ENCODE measurements at places on chromosomes 5 and 9. TPM values are rescaled to one million over a fixed set of nuclear protein-coding genes. Genes with fewer than 3 reads are reported as not detected.
A peak's percentile ranks its signal among the peaks of the same experiment; 100 is the strongest.

Gene SPATA31D4
- total RNA-seq: not detected

Gene INPP5E
- total RNA-seq: 13.1 TPM

Gene UBE2D2
- 95.8 TPM for total RNA-seq

Gene BTNL3
- total RNA-seq: 2.4 TPM

Gene IRX1
- total RNA-seq: not detected

Gene CDC20B
- not detected for total RNA-seq

Gene LHX6
- total RNA-seq: not detected

- no peaks in the 10 kb centered on the region for H3K27me3 ChIP-seq
- no peak overlapping the region for H3K27ac ChIP-seq
- DNase-seq: no peak
These were observed 263.9 kb downstream of the SPOCK1 start for GRCh38 chr5:137234973-137235943.

DNA sequence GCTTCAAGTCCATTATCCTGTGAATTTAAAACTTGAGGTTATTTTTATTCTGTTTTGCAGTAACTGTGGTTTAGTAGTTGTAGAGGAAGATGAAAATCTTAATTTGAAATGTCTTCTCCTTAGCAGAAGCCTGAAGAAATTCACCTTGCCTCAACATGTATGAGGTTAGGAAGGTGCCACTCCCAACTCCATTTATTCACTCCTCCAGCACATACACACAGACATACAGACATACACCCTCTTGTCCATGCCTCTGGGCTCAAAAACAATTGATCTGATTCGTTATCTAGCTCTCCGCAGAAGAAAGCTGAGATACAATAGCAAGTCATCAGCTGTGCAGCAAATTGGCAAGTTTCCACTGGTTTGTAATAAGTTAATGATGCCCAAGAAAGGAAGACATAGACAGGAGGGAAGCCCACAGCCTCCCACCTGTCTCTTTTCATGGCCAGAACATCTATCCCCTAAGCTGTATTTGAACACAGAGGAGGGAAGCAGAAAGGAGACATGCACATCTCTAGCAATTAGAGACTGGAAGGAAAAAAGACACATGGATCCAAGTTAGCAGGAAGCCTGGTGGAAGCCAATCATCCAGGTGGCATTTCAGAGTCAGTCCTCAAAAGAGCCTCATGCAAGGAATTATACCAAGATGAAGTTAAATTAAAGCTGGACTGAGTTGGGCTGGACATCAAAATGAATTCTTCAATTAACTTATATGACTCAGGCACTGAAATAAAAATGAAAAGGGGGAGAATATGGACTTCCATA, 257.9 kb downstream of the ASTN2 start:
- no peak for DNase-seq
- H3K27ac ChIP-seq: no peak overlapping the region
- H3K4me3 ChIP-seq: no peak overlapping the region
- no peaks in the 10 kb centered on the region for H3K4me1 ChIP-seq

- no peak overlapping the region for H3K4me3 ChIP-seq
- no peak overlapping the region for H3K27ac ChIP-seq
- H3K27me3 ChIP-seq: no peaks in the 10 kb centered on the region
- no peaks in the 10 kb centered on the region for H3K4me1 ChIP-seq
These were observed 74.9 kb downstream of the NSUN2 start for GRCh38 chr5:6557807-6558575.

- no peak overlapping the region for H3K27ac ChIP-seq
- no peaks in the 10 kb centered on the region for H3K36me3 ChIP-seq
- no peak overlapping the region for H3K4me3 ChIP-seq
- DNase-seq: no peak
- H3K4me1 ChIP-seq: peaks cover 25% of the 10 kb centered on the region
These were observed 21.1 kb upstream of the EEIG1 start for GRCh38 chr9:128001779-128002298.

GRCh38 chr9:134267881-134268724, 58.2 kb upstream of the RXRA start:
- H3K36me3 ChIP-seq: no peaks in the 10 kb centered on the region
- peak overlapping the region; percentile 66 for H3K27ac ChIP-seq
- H3K4me1 ChIP-seq: peaks cover 23% of the 10 kb centered on the region
- peaks cover 28% of the 10 kb centered on the region for H3K27me3 ChIP-seq
- H3K4me3 ChIP-seq: no peak overlapping the region

DNA sequence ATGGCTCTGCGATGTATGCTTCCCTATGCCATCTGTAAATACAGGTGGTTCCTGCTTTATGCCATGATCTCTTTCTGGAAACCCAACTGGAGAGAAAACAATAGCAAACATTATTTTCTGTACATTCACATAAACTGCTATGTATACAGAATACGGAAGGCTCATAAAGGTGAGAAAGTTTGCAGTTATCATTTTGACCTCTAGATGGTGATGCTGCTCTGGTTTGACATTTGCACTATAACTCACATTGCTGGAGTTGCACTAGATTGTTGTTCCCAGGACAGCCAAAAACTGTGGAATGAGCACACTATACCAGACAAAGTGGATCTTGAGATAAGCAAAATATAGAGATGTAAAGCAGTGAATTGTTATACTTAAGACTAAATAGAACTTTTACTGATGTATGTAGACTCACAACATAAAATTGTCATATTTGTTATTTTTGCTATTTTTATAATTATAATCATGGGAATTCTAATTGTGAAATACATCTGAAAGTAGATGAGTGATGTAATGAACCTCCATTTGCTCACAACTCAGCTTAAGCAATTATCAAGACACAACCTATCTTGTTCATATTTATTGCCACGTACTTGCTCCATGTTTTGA, 246.5 kb downstream of the PTPRD start:
- no peaks in the 10 kb centered on the region for H3K36me3 ChIP-seq
- H3K4me1 ChIP-seq: no peaks in the 10 kb centered on the region
- H3K27me3 ChIP-seq: no peaks in the 10 kb centered on the region
- DNase-seq: no peak
- H3K4me3 ChIP-seq: no peak overlapping the region
- no peak overlapping the region for H3K27ac ChIP-seq

- no peak for DNase-seq
- no peak overlapping the region for H3K27ac ChIP-seq
- no peaks in the 10 kb centered on the region for H3K36me3 ChIP-seq
- H3K27me3 ChIP-seq: no peaks in the 10 kb centered on the region
- no peak overlapping the region for H3K4me3 ChIP-seq
- no peaks in the 10 kb centered on the region for H3K4me1 ChIP-seq
These were observed 69.0 kb upstream of the FST start for GRCh38 chr5:53411388-53411787.

- DNase-seq: no peak
- H3K36me3 ChIP-seq: no peaks in the 10 kb centered on the region
- H3K27me3 ChIP-seq: no peaks in the 10 kb centered on the region
- no peak overlapping the region for H3K27ac ChIP-seq
- no peak overlapping the region for H3K4me3 ChIP-seq
- H3K4me1 ChIP-seq: no peaks in the 10 kb centered on the region
These were observed 332.7 kb downstream of the PRDM9 start for GRCh38 chr5:23840083-23840482.

- no peaks in the 10 kb centered on the region for H3K36me3 ChIP-seq
- no peaks in the 10 kb centered on the region for H3K4me1 ChIP-seq
- DNase-seq: no peak
- H3K4me3 ChIP-seq: no peak overlapping the region
- no peak overlapping the region for H3K27ac ChIP-seq
These were observed 186.9 kb downstream of the GADD45G start for GRCh38 chr9:89791754-89792153.

DNA sequence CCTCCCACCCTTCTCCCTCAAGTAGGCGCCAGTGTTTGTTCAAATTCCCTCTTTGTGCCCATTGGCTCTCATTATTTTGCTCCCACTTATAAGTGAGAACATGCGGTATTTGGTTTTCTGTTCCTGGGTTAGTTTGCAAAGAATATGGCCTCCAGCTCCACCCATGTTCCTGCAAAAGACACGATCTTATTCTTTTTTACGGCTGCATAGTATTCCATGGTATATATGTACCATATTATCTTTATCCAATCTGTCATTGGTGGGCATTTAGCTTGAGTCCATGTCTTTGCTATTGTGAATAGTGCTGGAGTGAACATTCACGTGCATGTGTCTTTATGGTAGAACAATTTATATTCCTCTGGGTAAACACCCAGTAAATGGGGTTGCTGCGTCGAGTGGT, 63.0 kb upstream of the OTULINL start:
- H3K4me1 ChIP-seq: no peaks in the 10 kb centered on the region
- H3K36me3 ChIP-seq: no peaks in the 10 kb centered on the region
- no peak overlapping the region for H3K4me3 ChIP-seq
- DNase-seq: no peak
- H3K27me3 ChIP-seq: no peaks in the 10 kb centered on the region
- no peak overlapping the region for H3K27ac ChIP-seq

GRCh38 chr5:122170620-122171019, 41.3 kb downstream of the ZNF474 start:
- H3K27ac ChIP-seq: no peak overlapping the region
- no peak for DNase-seq
- no peak overlapping the region for H3K4me3 ChIP-seq
- H3K27me3 ChIP-seq: no peaks in the 10 kb centered on the region

DNA sequence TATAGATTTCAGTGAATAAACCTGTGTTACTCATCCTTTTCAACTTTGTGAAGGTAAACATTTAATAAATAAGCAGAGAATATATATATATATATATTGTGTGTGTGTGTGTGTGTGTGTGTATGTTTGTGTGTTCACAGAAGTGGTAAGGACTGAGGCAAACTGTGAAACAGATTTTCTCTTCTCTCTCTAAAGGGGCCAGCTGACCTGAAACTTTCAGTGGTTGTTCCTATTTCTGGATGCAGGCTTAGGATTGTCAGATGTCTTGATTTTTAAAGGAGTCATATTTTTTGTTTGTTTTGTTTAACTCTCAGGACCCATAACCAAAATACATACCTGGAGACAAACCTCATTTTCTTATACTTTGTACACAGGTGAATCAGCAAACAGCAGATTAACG, 714.9 kb upstream of the MEF2C start:
- no peaks in the 10 kb centered on the region for H3K36me3 ChIP-seq
- no peak overlapping the region for H3K27ac ChIP-seq
- no peaks in the 10 kb centered on the region for H3K4me1 ChIP-seq
- H3K27me3 ChIP-seq: no peaks in the 10 kb centered on the region
- no peak for DNase-seq

DNA sequence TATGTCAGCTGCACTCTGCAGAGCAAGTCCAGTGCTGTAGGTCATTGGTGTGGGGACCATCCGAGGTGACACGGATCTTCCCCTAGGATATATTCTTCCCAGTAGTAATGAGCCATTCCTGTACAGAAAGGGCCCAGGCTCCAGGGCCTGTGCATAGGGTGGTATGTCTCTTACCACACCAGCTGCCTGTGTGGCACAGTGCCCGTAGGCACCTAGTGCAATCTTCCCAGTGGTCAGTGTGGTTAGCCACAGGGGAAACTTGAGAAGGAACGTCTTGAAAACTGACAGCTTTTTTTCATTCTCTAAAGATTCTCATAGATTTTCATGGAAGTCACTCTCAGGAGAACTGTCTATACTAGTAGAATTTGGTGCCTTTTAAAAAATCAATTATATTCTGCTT, 39.8 kb downstream of the CYSTM1 start:
- H3K36me3 ChIP-seq: peaks cover 3% of the 10 kb centered on the region
- peaks cover 39% of the 10 kb centered on the region for H3K4me1 ChIP-seq
- no peak overlapping the region for H3K27ac ChIP-seq
- H3K27me3 ChIP-seq: no peaks in the 10 kb centered on the region

- peaks cover 35% of the 10 kb centered on the region for H3K27me3 ChIP-seq
- no peak overlapping the region for H3K4me3 ChIP-seq
- no peaks in the 10 kb centered on the region for H3K36me3 ChIP-seq
- no peak for DNase-seq
These were observed 29.4 kb downstream of the DBH start for GRCh38 chr9:133665535-133665934.

DNA sequence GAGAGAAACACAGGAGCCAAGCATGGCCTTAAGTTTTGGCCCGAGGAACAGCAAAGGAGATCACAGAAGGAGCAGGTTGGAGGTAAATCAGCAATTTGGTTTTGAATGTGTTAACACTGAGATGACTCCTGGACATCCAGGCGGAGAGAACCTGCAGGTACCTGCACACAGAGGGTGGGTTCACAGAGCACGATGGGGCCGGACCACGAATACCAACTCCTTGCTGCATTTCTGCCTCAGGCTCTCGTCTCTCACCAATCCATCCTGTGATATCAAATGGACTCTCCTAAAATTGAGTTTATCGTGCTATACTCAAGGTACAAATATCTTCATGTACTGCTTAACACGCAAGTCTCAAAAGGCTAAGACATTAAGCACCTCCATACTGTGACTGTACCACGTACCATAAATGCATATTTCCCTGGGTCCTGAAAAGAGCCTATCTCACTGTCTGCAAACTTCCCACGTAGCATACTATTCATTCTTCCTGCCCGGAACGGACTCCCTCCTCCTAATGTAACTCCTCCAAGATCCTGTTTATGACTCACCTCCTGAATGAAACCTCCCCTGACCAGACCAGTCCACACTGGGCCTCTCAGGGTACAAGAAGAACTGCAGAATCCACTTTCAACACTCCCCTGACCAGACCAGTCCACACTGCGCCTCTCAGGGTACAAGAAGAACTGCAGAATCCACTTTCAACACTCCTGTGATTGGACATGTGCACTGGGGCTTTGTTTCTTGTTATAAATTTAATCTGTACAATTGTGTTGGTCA, 380.8 kb upstream of the RFX3 start:
- no peaks in the 10 kb centered on the region for H3K36me3 ChIP-seq
- H3K27me3 ChIP-seq: no peaks in the 10 kb centered on the region
- H3K4me1 ChIP-seq: no peaks in the 10 kb centered on the region
- no peak for DNase-seq

DNA sequence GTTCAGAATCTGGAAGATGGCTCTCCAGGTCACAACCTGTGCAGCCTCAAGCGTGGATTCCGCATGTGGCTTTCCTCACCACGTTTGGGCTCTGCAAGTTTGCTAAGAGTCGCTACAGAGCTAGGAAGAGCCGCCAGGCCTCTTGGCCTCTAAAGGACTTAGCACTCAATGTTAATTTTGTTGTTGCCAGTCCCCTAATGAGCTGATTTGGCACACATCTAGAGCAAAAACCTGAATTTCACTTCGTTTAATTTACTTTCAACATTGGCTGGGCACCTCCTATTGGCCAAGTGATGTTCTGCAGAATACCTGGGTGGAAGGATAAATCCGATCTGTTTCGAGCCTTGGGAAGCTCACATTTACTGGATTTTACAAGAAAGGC, 65.8 kb upstream of the UNC5A start:
- H3K4me1 ChIP-seq: peaks cover 21% of the 10 kb centered on the region
- no peak overlapping the region for H3K4me3 ChIP-seq
- DNase-seq: no peak
- H3K36me3 ChIP-seq: no peaks in the 10 kb centered on the region

- H3K36me3 ChIP-seq: no peaks in the 10 kb centered on the region
- peaks cover 16% of the 10 kb centered on the region for H3K27me3 ChIP-seq
- H3K4me3 ChIP-seq: no peak overlapping the region
- H3K27ac ChIP-seq: peak overlapping the region; percentile 67
- peaks cover 32% of the 10 kb centered on the region for H3K4me1 ChIP-seq
These were observed 49.2 kb downstream of the EBF1 start for GRCh38 chr5:159050316-159051143.
